ENCODE measurements at places on chromosomes 5 and 9. TPM values are rescaled to one million over a fixed set of nuclear protein-coding genes. Genes with fewer than 3 reads are reported as not detected.

Gene ADAMTS16
- 2.0 TPM for total RNA-seq

DNA sequence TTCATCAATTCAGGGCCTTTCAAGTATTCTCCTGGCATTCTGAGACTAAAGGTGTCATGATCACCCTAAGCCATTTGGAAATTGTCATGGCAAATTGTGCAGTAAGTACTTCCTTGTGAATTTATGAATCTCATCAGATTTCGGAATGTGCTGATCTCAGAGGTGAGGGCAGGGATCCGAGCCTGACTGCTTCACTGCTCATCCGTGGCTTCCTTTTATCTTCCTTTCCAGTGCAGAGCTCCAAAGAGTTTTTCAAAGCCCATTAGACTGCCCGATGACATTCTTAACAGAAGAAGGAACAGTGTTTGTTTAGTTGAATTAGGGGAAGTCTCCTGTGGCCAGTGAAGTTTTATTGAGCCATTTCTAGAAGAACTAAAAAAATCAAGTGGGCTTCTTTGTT is 182.8 kb upstream of the GDNF start:
- DNase-seq, result no peak

GRCh38 chr5:180590543-180591310 is 572 bp downstream of the SCGB3A1 start:
- no peak for DNase-seq

DNA sequence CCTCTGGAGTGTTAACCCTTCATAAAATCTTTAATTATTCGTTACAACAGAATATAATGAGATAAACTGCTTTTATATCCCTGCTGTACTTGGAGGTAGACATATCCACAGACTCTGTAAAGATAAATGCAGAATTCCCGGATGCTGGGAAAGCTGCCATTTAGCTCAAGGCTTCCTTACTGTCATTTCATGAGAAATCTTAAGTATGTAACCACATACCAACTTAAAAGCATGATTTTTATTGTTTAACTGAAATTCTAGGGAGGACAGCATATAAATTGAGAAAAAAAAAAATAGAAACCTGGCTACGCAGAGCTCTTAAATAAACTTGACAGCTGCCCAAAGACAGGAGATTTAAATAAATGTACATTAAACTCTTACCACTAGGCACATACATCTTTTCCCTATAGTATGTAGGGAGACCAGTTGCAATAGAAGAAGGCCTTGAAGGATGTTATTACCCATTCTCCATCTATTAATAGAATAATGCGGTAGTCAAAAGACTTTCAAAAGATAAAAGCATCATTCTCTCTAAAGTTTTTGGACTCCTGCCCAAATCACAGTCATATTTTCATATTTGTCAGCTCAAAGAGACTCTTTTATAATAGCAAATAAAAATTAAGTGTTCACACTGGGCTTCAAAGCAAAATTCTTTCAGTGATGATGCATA is 373.8 kb downstream of the NDUFS4 start:
- DNase-seq, result no peak

DNA sequence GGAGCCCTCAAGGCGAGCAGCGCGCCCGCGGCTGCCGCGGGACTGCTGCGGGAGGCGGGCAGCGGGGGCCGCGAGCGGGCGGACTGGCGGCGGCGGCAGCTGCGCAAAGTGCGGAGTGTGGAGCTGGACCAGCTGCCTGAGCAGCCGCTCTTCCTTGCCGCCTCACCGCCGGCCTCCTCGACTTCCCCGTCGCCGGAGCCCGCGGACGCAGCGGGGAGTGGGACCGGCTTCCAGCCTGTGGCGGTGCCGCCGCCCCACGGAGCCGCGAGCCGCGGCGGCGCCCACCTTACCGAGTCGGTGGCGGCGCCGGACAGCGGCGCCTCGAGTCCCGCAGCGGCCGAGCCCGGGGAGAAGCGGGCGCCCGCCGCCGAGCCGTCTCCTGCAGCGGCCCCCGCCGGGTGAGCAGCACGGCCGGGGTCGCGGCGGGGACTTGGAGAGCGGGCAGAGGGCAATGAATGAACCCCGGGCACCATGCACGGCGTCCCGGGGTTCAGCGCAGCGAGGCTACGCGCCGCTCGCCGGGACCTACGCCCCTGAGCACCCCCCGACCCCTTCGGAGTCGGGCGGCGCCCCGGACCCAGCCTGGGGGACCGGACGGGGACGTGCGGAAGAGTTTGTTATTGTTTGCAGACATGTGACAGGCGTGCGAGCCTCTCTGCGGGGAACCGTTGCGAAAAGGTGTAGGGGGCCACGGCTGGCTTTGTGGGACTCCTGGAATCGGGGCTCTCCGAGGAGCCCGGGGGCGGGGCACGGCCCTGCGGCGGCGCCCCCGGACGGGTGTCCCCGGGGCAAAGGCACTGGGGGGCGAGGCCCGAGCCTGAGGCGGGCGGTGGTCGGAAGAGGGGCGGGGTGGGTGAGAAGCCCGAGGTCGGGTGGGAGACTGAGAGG is 553 bp downstream of the MAP3K1 start:
- peak; percentile 75 for DNase-seq

Gene JAKMIP2
- total RNA-seq, result 13.8 TPM

Gene SNCAIP
- 31.6 TPM for total RNA-seq

Gene HRH2
- 1.8 TPM for total RNA-seq
